ENCODE measurements at places on chromosomes 3 and 15. TPM values are rescaled to one million over a fixed set of nuclear protein-coding genes. Genes with fewer than 3 reads are reported as not detected.
A peak's percentile ranks its signal among the peaks of the same experiment; 100 is the strongest.

The RPN1 gene
- 144 TPM for total RNA-seq

The ZNF660 gene
- 6.2 TPM for total RNA-seq

The PIGBOS1 gene
- 13.5 TPM for total RNA-seq

- DNase-seq: no peak
These were observed 42.2 kb downstream of the CHDH start for GRCh38 chr3:53803816-53804695.

DNA sequence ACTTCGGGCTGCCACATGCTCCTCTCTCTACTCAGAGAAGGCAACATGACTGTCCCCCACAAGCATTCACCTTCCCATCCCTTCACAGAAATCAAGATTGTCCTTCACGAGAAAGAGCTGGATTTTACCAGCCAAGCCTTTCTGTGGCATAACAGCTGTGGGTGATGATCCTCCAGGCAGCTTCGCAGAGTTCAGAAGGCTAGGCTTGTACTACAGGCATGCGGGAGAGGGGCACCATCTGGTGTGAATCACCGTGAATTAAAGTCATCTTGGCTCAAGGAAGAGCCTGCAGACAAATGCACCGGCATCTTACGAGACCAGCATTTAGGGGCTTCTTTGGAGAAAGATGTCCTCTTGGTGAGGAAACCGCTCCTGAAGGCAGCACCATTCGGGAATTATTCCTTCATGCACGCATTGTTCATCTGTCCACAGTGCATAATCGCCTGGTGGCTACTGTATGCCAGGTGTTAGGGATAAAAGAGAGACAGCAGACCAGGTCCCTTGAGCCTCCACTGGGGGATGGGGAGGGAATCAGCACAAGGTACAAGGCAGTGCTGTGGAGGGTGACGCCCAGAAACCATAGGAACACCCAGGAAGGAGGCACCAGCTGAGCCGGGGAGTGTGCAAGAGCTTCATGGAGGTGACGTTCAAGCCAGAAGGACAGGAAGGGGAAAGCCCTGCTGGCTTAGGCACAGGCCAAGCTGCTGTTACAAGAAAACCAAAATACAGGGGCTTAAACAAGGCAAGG, 108.6 kb downstream of the TMEM266 start:
- DNase-seq: no peak

DNA sequence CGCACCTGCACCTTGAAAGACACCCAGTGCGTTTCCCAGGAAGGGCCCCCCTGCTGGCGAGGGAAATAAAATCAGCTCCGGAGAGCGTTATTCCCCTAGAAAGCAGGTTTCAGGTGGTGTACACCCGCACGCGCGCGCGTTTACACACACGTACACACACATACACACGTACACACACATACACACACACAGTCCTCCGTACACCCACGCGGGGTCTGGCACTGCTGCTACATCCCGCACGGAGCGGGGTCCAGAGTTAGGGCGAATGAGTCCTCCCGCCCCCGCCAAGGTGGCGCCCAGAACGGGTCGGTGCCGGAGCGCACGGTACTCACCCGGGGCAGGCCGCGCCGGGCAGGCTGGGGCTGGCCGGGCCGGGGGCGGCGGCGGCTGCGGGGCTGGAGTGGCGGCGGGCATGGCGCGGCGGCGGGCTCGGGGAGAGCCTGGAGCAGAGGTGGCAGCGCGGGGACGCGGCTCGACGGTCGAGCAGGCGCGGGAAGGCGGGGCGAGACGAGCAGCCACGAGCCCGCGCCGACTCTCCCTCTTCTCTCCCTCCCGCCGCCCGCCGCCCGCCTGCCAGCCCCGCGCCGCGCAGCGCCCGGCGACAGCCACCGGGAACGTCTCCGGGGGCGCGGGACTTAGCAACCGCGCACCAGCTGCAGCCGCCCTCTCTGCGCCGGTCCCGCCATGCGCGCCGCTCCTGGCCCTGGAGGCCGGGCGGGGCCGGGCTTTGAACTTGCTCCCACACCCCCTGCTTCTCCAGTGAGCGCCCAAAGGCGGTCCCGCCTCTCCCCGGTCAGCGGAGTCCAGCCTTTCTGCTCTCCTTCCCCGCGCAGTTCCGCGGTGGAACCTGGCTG, at the start of gene DCLK3:
TSS of gene DCLK3 (minus strand) at position 704 of the 854 bp plus-strand sequence. CDS start at position 414, 290 bp downstream.
- DNase-seq: peak; percentile 43

DNA sequence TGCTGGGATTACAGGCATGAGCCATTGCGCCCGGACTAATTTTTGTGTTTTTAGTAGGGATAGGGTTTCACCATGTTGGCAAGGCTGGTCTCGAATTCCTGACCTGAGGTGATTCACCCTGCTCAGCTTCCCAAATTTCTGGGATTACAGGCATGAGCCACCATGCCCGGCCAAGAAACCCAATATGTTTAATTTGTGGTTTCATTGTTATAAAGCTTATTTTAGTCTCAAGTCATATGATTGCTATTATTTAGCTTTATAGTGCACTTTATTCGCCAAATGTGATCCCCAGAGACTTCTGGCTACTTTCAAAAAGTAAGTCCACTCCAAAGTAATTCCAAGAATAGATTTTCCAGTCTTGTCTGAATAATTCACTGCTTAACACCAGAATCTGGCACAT, 19.3 kb upstream of the SLC4A7 start:
- peak; percentile 97 for DNase-seq

DNA sequence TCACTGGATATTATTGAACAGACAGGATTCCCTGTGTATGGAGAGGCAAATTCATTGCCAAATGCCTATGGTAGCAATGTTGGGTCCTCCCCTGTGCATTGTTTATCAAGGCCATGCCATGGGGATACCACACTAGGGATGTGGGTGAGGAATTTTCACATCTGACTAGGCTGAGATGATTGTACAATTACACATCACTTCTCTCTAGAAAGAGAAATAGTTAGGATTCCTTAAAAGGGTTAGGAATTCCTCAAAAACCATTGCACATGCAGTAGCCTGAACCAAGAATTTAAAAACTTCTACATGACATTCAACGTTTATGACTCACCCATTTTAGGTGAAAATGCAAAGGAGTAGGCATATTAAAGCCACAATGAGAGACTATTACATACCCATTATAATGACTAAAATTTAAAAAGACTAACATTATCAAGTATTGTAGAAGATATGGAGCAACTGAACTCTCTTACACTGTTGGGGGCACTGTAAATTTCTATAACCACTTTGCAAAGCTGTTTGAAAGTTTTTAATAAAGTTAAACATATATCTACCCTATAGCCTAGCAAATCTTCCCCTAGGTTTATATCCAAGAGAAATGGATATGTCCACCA, 175.9 kb downstream of the THRB start:
- no peak for DNase-seq

GRCh38 chr3:114697401-114697800, 403.6 kb downstream of the TIGIT start:
- DNase-seq: peak; percentile 44

DNA sequence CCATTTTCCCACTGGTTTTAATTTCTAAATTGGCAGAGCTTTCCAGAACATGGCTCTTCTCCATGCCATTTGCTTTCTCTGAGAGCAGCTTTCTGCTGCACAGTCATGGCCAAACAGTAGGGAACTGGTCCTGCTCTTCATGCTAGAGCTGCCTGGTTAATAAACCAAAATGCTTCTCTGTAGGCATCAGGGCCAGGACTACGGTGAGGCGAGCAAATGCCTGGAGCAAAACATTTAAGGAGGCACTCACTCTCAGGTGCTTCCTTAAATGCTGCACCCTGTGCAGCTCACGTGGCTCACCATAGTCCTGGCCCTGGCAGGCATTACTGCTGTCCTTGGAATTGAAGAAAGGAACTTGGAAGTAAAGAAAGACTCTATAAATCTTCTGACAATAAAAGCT, 48.5 kb upstream of the PPP2R3A start:
- no peak for DNase-seq

DNA sequence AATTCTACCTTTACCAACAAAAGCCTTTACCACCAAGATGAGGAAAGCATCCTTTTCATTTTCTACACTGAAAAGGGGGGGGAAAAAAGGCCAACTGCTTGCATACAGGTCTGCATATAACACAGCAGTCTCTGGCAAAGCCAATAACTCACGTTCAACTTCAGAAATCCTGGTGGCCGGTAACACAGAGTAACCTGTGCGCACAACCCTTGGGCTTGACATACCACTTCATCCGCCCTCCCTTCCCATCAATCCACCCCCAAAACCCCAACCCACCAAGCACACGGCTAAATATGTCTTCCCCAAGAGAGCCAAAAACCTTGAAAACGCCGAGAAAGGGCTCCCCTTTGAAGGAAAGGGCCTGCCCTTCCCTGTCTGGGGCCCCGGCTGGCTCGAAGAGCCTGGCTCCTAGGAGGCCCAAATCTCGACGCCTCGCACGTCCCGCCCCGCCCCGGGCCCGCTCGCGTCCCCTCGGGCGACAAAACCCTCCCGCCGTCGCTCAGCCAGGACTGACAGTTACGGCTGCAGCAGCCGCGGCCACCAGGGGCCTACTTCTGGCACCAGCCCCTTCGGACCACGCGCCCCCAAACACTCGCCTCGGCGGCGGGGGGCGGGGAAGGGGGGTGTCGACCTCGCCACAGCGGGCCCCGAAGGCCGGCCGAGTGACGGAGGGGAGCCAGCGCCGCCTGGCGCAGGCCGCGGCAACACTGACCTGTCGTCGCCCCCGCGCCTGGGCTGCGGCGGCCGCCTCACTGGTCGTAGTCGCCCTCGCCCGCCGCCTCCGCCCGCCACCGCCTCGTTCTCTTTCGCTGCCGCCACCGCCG, 835 bp downstream of the UBE3A start:
- DNase-seq: peak; percentile 82

- peak; percentile 80 for DNase-seq
These were observed 728 bp downstream of the TRANK1 start for GRCh38 chr3:36944012-36944640.

GRCh38 chr3:49410846-49411534, 786 bp downstream of the RHOA start:
- DNase-seq: no peak

GRCh38 chr15:64894395-64895056, 17.2 kb upstream of the ANKDD1A start:
- no peak for DNase-seq

- peak; percentile 48 for DNase-seq
These were observed 193.7 kb downstream of the OTOL1 start for GRCh38 chr3:161690299-161690620.

GRCh38 chr3:185381320-185382058, 18.6 kb downstream of the MAP3K13 start:
- no peak for DNase-seq

DNA sequence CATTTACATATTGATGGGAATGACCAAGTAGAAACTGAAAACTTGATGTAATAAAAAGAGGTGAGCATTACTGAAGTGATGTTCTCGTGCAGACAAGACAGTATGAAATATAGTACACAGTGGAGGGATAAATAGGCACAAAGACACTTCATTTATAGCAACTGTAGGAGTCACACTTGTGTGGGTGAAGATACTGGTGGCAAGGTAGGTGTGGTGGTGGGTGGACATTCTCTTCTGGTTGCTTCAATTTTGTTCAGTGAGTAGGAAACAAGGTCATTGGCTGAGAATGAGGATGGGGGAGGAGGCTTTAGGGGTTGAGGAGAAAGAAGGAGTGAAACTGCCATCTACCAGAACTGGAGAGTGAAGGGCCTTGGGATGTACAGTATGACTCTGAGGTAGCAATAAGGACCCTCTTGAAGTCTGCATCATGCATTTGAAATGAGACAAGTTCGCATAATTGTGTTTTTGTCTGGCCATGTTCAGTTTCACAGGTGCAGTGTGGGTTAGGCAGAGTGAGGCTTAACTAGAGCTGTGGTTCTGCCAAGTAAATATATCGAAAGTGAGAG, 6.6 kb downstream of the CPNE9 start:
- DNase-seq: no peak

- DNase-seq: no peak
These were observed 27.5 kb downstream of the ACAD9 start for GRCh38 chr3:128906804-128907525.

DNA sequence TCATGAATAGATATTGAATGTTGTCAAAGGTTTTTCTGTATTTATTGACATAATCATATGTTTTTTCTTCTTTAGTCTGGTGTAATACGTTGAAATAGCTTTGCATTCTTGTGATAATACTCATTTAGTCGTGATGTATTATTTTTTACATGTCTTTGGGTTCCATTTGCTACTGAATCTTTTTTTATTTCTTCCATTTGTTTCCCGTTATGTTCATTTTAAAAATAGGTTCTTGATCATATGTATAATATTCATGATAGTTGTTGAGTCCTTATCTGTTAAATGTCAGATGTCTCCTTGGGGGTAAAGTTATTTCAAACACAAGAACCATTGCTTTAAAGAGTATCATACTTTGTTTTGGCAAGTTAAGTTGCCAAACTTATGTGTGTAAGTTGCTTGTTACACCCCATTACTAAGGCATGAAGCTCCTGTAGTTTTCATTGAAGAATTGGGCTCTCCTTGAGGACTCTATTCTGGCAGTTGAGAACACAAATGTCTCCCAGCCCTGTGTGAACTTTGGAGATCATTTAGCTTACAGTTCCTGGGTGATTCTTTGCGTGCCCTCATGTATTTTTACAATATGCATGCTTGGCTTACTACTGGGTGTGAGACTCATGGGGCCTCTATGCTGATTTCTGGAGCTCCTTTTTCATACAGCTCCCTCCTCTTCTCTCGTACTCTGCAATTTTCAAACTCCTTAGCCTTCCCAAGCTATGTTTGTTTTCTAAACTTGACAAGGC, 8.3 kb downstream of the AKAP13 start:
- no peak for DNase-seq

DNA sequence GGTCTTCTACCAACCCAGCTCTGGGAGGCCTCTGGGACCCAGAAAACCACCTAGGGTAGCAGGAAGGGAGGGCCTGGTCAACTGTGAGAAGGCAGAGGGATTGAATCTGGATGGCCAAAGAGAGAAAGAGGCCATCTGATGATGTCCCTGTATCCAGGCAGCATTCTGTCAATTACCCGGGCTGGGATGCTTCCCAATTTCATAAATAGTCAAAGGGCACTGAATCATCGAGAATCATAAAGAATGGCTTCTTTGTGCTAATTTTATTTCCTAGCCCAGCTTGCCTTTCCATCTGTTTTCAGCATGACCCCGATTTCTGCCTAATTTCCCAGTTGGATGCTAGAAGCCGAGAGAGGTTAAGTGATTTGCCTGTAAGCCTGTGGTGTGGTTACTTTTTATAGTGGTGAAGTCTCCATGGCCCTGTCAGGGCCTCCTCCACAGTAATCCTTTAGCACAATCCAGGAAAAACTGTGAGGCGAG, 129.2 kb downstream of the FAM43A start:
- DNase-seq: peak; percentile 63

- no peak for DNase-seq
These were observed 28.3 kb downstream of the TAFA4 start for GRCh38 chr3:68904064-68904463.

GRCh38 chr3:107372506-107372905, 4.7 kb upstream of the CCDC54 start:
- DNase-seq: no peak

All from muscle of leg (tissue), 16 donors.